ENCODE measurements at places on chromosomes 6 and 20. TPM values are rescaled to one million over a fixed set of nuclear protein-coding genes. Genes with fewer than 3 reads are reported as not detected.

BNIP5 gene
- polyA plus RNA-seq, result not detected

DEF6 gene
- 0.66 TPM for polyA plus RNA-seq

PRKN gene
- 4.1 TPM for polyA plus RNA-seq

NOX3 gene
- polyA plus RNA-seq, result 2.4 TPM

NOL4L gene
- polyA plus RNA-seq, result 14.0 TPM

ETV7 gene
- polyA plus RNA-seq, result not detected

All from Purkinje cell (primary cell).